ENCODE measurements at places on chromosomes 1 and 21. TPM values are rescaled to one million over a fixed set of nuclear protein-coding genes. Genes with fewer than 3 reads are reported as not detected.

- no peak for DNase-seq
Observed at GRCh38 chr1:11080931-11081330, 18.7 kb downstream of the EXOSC10 start.

DNA sequence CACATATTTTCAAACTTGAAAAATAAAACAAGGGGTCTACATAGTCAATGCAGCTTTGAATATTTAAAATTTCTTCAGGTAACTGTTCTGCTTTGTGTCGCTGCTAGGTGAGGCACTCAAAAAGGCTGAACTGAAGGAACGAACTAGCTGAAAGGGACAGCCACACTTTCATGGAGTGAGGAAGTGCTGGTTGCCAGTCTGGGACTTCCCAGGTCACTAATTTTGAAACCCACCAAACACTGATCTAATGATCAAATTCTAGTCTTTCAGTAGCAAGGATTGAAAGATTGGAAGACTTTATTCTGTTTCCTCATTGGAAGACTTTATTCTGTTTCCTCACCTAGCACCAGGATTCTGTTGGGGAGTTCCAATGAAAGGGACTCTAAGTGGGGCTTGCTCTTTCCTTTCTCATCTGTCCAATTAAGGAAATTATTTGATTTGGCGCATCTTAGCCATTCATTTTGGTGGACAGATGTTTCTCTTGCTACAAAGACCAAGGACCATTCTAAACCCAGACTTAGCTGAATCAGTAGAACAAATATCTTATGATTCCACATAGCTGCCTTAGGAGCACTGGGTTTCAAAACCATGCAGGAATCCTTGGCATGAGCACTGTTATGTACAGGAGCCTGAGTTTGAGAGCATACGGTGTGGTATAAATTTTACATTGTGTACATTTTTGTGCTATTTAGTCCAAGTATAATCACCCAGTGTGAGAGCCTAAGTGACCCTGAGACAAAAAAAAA lies 10.9 kb upstream of the ARID1A start:
- no peak for DNase-seq

DNA sequence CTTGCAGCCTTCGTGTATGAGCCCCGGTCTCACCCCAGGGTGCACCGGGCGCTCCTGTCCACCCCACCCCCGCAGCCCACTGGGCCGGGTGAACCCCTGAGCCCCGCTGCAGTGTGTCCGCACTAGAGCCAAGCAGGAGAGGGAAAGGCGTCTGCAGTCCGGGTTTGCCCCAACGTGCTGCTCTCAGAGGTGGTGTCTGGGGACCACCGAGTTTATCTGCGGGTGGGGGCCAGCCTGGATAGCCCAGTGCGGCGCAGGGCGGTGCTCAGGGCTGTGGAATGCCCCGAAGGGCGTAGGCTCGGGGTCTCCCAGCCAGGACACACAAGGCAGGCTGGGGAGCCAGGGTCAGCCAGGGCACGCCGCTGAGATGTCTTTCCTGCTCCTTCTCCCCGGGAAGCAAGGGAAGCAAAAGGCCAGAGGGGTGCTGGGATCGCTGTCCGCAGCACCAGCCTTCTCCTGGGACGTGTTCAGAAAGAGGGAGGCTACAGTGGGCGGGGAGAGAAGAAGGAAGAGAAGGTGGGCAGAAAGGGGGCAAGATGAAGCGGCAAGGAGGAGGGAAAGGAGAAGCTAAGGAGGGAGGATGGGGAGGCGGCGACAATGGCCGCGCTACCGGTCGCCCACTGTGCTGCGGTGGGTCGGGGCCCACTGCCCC lies 56.6 kb downstream of the MAB21L3 start:
- DNase-seq: no peak

DNA sequence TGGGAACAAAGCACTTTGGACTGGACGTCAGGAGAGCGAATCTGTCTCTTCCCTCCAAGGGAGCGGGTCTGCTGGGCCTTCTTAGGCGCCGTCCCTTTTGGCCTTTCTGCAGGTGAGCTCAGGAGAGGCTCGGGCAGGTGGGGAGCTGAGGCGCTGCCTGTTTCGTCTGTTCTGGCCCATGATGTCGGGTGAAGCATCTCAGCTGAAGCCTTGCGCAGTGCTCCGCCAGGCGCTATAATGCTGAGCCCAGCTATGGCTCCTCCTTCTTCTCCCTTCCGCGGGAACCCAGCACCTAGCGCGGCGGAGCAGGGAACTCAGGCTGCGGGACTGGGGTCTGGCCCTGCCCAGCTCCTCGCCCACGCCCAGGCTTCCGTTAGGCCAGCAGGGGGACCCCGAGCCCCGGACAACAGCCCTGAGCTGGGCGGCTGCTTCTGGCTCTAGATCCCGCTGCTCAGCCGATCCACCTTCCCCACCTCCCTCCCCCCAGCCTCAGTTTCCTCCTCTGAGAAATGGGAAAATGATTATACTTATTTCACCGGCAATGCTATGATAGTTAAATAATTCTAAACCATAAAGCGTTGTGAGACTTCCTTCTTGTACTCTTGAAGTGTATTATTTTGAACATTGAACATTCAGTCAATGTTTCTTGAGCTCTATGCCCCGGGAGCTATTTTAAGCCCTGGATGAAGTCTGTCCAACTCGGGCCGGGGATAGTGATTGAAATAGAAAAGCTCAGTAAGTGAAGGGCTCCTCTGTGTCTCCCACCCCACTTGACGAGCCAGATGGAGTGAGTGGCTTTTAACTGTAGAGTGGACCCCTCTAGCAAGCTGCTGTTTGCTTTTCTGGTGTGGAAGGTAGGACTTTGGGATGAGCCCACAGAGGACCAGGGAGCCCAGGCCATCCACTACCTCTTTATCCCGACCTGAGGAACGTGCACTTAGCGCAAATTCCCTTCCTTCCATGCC lies 9.6 kb upstream of the ADORA1 start:
- peak; percentile 75 for DNase-seq

LAX1 gene
- 0.17 TPM for polyA plus RNA-seq

DNA sequence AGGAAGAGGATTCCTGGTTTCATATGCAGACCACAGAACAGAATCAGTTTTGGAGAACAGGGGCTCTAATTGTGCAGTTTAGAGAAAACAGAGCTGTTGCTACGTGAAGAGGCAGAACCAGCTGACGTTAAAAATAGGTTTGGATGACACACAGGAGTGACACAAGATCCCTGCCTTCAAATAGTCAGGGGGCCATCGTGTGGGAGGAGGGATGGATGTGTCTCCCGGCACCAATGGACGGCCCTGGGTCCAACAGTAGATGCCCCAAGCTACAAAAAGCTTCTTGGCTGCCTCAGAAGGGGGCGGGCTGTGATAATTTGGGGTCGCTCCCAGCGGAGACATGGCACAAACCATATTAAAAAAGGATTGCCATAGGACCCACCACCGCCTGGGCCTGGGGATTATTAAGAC lies 87.8 kb downstream of the MRPL37 start:
- DNase-seq: no peak

TDRD10 gene
- 3.3 TPM for polyA plus RNA-seq

- peak; percentile 75 for DNase-seq
Observed at GRCh38 chr1:212110617-212111016, 75.1 kb downstream of the DTL start.

GRCh38 chr1:42424201-42424600 lies 31.6 kb downstream of the ZMYND12 start:
- DNase-seq: no peak

DNA sequence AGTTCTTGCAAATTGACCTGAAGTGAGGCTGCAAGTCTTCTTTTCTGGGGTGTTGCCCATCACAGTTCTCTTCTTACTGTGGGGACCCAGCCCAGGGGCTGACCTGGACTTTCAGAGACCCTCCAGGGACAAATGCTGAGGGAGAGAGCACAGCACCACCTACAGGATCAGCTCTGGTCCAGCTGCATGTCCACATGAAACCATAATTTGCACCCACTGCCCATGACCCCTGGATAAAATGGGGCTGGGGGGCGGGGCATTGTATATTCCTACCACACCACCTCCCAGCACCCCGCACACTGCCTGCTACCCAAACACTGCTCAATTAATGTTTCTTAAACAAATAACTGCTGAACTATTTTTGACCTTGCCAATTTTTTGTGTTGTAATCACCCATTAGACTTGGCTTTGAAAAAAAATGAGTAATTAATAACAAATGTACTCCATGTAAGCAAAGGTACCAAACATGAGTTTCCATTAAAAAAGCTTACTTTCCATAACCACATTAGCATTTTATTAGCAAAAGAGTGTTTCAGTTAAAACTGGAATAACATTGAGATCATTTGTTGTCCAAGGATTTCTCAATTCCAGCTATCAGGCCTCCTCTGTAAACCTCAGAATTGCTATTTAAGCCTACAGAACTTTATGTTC lies 168.0 kb upstream of the RAB4A start:
- no peak for DNase-seq
